Peyer's patch (tissue), 4 donors: ENCODE measurements at places on chromosomes 2 and 18.

DNA sequence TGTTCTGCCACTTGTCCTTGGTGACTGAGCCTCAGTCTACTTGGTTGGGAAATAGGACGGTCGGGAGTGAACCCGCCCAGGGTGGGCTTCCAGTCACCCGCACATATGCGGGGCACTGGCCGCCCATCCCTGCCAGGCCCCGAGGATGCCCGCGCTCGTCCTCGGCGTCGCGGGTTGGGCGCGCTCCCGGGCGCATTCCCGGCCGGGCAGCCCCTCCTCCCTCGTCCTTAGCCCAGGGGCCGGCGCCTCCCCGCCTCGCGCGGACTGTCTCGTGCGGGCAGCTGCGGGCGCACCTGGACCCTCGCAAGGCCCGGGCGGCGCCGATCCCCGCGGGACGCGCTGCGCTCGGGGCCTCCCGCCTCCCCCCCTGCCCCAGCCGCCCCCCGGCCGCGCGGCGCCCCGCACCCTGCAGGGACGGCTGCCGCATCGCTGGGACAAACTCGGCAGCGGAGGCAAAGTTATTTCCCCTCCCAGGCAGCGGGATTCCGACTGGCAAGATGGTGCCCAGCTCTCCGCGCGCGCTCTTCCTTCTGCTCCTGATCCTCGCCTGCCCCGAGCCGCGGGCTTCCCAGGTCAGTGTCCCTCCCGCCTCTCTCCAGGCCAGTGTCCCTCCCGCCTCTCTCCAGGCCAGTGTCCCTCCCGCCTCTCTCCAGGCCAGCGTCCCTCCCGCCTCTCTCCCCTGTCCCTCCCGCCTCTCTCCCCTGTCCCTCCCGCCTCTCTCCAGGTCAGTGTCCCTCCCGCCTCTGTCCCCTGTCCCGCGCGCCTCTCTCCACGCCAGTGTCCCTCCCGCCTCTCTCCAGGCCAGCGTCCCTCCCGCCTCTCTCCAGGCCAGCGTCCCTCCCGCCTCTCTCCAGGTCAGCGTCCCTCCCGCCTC lies at the start of gene FBLN7:
Gene FBLN7 (plus strand): TSS at position 227 of the 874 bp plus-strand sequence. CDS start 271 bp downstream, at position 498.
- no peak for DNase-seq

GRCh38 chr2:170895023-170895757 lies 33.9 kb upstream of the GORASP2 start:
- DNase-seq = no peak

DNA sequence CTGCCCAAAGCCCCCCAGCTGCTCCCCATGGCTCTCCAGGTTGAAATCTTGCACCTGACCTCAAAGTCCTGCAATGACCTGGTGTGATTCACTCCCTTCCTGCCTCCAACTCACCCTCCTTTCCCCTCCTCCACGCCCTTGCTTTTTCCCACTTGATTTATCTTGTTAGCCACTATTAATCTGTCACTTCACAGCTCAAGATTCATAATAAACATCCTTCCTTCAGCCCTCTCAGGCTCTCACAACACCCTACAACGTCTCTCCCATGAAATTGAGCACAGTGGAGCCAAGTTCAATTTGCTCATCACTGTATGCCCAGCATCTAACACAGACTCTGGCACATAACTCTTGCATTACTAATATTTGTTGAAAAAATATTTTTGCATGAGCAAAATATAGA lies 85.6 kb upstream of the SLC35G4 start:
- no peak for DNase-seq

GRCh38 chr2:84796798-84797197 lies 84.1 kb downstream of the TRABD2A start:
- no peak for DNase-seq

DNA sequence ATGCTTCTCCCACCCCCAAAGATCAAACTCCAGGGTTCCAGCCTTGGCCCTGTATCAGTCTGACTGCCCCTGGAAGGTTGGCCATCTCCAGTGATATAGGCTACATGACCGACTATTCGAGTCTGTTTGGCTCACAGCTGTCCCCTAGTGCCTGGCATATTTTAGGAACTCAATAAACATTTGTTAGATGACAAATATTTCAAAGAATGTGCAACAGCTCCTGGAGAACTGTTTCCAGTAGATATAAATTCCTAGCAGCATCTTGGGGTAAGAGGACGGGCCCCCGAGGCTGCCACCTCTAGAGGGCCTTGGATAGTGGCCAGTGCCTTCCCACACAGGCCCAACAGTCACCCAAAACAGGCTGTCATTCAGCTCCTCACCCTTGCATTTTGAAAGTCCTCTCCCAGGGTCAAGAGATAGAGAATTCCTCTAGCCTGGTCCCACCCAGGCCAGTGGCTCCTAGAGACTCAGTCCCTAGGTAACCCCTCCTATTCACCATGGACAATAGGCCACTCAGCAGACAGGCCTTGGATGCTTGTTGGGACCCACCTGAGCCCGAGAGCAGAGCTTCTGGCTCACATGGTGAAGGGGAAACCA lies 45.1 kb upstream of the ATP6V1B1 start:
- DNase-seq = no peak

DNA sequence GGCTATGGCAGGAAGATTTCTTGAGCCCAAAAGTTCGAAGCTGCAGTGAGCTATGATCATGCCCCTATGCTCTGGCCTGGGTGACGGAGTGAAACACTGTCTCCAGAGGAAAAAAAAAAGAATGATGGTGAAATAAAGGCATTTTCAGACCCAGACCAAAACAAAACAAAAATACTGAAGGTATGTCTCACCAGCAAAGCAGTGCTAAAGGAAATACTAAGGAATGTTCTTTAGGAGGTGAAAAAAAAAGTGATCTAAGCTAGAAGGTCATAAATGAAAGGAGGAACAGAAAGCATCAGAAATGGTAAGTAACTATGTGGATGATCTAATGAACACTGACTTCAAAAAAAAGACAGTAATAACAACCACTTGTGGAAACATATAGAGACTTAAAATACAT lies 18.7 kb downstream of the SS18 start:
- DNase-seq = no peak

DNA sequence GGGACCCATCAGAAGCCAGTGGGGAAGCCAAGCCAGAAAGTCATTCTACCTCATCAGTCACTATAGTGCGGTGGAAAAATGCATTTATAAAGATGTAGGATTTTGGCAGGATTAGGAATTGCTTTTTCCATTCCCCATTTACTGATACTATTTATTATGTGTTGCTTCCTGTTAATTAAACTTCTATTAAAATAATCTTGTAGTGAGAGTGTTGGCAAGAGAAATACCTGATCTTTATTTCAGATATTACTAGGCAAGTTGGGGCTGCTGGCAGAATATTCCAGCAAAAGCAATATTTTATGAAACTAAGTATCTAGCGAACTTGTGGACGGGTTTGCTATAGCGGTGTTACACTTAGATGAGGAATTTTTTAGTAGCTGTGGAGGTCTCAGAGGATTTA lies 23.9 kb upstream of the CDC42EP3 start:
- DNase-seq = no peak

- no peak for DNase-seq
These were observed 546.6 kb upstream of the CHAC2 start for GRCh38 chr2:53220969-53221368.

DNA sequence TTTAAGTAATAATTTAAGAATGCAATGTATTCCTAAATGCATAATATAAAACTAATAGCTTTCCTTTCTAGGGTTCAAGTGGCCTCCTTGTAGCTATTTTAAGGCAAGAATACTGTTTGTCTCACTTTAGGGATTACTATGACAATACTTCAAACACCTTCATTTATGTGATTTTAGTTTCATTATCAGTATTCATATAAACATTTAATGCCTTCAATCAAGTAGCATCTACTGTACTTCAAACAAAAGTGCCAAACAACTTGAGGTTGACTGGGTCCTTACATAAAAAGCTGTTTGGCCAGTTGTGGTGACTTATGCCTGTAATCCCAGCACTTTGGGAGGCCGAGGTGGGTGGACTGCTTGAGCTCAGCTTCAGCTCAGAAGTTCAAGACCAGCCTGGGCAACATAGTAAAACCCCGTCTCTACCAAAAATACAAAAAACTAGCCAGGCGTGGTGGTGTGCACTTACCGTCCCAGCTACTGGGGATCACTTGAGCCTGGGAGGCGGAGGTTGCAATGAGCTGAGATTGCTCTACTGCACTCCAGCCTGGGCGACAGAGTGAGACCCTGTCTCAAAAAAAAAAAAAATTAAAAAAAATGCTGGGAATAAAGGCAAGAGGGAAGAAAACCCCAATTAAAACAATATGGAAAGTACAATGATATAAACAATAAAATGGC lies 9.3 kb downstream of the MEX3C start:
- DNase-seq = no peak

- DNase-seq = peak; percentile 73
These were observed 298.9 kb downstream of the DSEL start for GRCh38 chr18:67217551-67218166.

DNA sequence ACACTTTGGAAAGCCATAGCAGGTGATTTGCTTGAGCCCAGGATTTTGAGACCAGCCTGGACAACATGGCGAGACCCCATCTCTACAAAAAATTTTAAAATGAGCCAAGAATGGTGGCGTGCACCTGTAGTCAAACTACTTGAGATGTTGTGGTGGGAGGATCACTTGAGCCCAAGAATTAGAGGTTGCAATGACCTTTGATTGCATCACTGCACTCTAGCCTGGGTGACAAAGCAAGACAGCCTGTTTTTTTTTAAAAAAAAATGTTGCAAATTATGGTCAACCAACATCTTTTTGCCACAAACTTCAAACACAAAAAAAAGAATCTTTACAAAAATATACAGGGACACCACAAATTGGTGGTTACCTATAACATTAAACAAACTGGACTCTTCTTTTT lies 40.3 kb downstream of the MEX3C start:
- DNase-seq = no peak

DNA sequence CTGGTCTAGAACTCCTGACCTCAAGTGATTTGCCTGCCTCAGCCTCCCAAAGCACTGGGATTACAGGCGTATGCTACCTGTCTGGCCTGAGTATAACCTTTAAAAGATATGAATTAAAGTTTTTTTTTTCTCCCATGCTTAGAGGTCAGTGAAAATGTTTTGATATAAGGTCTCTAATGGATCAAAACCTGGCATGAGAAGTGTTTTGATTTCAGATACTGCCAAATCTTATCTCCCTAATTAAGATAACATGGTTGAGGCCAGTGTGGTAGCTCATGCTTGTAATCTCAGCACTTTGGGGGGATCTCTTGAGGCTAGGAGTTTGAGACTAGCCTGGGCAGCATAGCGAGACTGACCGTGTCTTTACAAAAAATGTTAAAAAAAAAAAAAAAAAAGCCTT lies 41.2 kb downstream of the SNRPD1 start:
- no peak for DNase-seq
